ENCODE measurements at places on chromosomes 11 and 22.

DNA sequence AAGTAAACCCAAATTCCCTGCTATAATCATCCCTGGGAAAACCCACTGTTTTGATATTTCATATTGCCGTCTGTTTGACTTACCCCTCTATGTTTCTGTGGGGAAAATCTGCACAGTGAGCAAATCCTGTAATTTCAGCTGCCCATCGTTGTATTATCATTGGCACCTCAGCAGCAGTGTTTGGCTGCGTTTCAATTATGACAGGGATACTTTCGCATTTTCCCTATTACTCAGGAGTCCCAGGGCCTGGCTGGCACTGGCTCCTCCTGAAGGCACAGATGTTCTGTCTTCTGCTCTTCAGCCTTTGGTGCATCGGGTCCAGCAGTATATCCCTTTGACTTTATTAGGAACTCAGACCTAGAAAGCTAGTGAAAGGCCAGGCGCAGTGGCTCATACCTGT is 12.2 kb upstream of the MMP12 start:
- no peak for DNase-seq

DNA sequence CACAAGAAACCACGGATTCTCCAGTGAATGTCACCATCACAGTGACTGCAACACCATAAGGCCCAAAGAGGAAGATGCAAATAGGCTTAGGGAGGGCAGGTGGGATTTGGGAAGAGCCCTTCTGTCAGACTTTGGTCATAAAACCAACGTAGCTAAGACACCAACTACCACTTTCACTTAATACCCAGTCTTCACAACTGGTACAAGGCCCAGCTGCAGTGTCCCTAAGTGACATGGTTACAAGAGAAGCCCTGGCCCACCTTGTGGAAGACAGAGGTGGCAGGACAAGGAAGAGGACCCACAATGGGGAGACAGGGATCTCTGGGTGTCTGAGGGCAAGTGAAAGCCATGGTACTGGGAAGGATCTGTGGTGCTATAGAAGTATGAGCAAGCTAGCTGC is 10.0 kb downstream of the VSIG10L2 start:
- no peak for DNase-seq

- DNase-seq, result no peak
Observed at GRCh38 chr11:61007383-61007955, 36.0 kb downstream of the CD6 start.

- no peak for DNase-seq
Observed at GRCh38 chr11:128210148-128210940, 377.0 kb downstream of the ETS1 start.

GRCh38 chr22:39429916-39430575 is 26.8 kb upstream of the MGAT3 start:
- no peak for DNase-seq

DNA sequence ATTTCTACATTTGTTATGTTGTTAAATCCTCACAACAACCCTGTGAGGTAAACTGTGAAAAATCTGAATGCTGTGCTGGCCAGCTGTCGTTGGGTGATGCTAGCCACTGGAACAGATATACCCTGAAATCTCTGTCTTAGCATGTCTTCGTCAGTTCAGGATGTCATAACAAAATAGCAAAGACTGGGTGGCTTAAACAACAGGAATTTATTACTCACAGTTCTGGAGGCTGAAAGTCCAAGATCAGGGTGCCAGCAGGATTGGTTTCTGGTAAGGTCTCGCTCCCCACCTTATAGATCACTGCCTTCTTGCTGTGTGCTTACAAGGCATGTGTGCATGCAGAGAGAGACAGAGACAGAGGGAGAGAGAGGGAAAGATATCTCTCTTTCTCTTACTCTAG is 211.7 kb downstream of the C11orf91 start:
- no peak for DNase-seq

GRCh38 chr11:95557376-95557775 is 232.2 kb downstream of the FAM76B start:
- DNase-seq, result no peak

- no peak for DNase-seq
Observed at GRCh38 chr22:45946805-45947600, 30.0 kb downstream of the WNT7B start.

DNA sequence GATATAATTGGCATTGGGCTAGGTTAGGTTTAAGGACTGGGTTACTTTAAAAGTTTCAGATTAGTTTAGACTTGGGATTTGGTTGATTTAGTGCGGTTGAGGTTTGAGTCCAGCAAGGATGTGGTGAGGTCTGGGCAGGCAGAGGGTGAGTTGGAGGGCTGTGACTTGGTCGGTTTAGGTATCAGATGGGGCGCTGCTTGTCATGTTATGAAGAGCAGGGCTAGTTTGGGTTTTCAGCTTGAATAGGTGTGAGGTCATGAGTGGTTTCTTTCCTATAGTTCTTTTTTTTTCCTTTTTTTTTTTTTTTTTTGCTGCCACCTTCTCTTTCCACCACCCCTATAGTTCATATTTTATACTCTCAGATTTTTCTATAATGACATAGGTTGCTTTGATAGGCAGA is 4.8 kb downstream of the CLCF1 start:
- DNase-seq, result no peak

- no peak for DNase-seq
Observed at GRCh38 chr11:35012467-35013191, 96.2 kb downstream of the PDHX start.

DNA sequence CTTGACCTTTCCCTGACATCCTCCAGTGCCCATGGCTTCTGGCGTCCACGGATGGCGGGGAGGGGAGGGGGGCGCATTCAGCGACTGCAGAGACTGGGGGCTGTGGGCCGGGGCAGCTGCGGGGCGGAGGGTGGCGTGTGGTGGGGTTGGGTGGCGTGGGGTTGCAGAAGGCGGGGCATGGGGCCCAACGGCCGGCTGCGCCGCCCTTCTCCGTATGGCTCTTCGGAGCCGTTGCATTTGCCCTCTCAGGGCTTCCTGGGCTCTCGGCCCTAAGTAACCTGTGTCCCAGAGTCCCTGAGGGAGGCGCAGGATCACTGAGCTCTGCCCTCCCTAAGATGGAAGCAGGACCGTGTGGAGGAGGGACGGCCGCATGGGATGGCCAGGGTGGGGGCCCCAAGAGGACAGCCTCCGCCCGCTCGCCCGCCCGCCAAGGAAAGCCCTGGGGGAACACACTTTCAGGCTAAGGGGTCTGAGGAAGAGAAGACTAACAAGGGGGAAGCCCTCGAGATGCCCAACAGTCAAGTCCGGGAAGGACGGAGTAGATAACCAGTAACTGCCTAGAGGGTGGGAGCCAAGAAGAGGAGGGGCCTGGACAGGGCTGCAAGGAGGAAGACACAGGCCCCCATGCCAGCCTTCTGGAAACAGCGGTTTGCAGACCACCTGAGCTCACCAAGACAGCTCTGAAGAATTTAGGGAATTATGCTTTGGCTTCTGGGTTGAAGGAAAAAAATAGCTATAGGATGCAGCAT is 9.2 kb upstream of the AIFM3 start:
- DNase-seq, result no peak

DNA sequence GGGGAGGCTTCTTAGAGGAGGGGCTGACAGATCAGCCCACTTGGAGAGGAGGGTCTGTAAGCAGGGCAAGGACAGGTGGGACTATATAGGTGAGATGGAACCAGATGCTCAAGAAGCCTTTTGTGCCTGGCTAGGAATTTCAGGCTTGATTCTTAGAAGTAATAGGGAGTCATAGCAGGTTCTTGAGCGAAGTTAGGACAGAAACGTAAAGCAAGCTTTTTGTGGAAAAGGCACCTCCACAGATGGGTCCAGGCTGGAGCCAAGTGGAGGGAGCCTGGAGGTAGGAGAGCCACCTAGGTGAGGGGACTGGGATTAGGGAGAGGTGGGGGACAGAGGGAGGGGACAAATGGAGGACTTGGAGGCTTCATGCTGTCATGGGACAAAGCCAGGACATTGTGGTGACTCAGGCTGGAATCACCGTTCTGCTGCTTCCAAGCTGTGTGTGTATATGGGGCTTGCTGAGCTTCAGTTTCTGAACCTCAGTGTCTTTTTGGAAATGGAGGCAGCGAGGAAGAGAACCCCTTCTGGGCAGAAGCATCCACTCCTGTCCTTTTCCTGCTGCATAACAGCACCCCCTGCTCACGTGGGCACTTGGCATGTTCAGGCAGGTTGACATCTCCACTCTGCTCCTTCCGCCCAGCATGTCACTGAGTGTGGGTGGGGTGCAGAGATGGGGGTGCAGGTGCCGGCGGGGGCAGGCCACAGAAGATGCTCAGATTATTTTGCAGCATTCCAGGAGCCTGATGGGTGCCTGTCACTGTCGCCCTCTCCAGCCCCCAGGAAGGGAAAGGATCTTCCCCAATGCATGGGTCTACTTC is 58.0 kb downstream of the MCM5 start:
- DNase-seq, result no peak

GRCh38 chr11:107744736-107745135 is 32.9 kb upstream of the SLN start:
- no peak for DNase-seq

- DNase-seq, result no peak
Observed at GRCh38 chr11:69842746-69843528, 23.7 kb upstream of the FGF3 start.

GRCh38 chr11:110077831-110078325 is 15.3 kb upstream of the ZC3H12C start:
- DNase-seq, result no peak

GRCh38 chr11:13229136-13229535 is 48.5 kb upstream of the BMAL1 start:
- no peak for DNase-seq

Data from stimulated activated CD8-positive, alpha-beta memory T cell treated with anti-CD3 and anti-CD28 coated beads, Interleukin-2, amount 100 ng/mL, for 1 hour (primary cell).